Activated T-helper 1 cell treated with anti-CD3 and anti-CD28 coated beads, Interleukin-12 subunit alpha, Interleukin-12 subunit beta, Interleukin-2, Interleukin-4 antibody, amounts not matched to agents 30 ng/mL and 10 ng/mL and 1 ng/mL, durations not matched to agents 14 hours and 24 hours and 36 hours (primary cell): ENCODE measurements at places on chromosomes 4 and X. TPM values are rescaled to one million over a fixed set of nuclear protein-coding genes. Genes with fewer than 3 reads are reported as not detected.

Gene ANOS1
- not detected in 2 replicates for total RNA-seq

Gene TCEAL5
- total RNA-seq: not detected in 2 replicates

Gene ARAP2
- 40.1 and 54.9 TPM in 2 replicates for total RNA-seq

Gene SRPX2
- not detected in 2 replicates for total RNA-seq

Gene DIPK2B
- not detected in 2 replicates for total RNA-seq

Gene WAS
- 106 and 122 TPM in 2 replicates for total RNA-seq

Gene CLDN24
- total RNA-seq: not detected in 2 replicates

Gene HEPH
- total RNA-seq: not detected in 2 replicates

Gene FGFRL1
- 15.5 TPM in 2 replicates for total RNA-seq

Gene ADH1B
- total RNA-seq: not detected in 2 replicates

Gene PDE5A
- total RNA-seq: 0.10 TPM in 1 of 2 replicates, not detected in the other

Gene PROM1
- total RNA-seq: not detected in 2 replicates
